ENCODE measurements at places on chromosomes 6 and 20.

DNA sequence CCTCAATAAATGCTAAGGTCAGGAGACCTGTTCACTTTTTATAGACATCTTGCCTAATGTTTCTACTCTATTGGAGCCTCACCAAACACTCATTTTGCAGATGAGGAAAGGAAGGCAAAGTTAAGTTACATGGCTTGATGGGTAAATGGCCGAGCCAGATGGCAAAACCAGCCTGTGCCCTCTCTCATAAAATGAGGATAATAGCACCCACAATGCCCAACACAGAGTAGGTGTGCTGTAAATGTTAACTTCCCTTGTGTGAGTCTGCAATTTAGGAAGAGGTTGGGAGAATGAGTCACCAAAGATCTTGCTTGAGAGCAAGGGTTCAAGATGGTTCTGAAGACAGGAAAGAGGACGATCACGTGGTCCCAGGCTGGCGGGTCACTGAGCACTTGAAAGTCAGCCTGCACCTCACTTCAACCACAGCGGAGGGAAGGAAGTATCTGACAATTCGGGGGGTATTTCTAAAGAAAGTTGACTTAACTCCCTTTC lies 3.3 kb downstream of the KCNK5 start:
- no peak for DNase-seq

DNA sequence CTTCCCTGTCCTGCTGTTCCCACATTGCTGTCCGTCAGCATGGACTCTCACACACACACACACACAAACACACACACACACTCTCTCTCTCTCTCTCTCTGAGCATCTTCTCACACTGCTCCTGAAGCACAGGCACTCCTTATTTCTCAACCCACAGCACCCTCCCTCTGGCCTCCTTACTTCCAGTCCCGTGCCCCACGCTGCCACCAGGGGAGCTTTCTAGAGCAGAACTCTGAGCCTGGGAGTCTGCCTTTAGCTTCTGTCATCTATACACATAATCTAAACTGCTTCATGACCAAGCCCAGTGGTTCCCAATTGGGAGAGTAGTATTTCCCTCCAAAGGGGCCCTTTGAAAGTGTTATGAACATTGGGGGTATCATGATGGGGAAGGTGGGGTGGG lies 29.1 kb downstream of the HECA start:
- no peak for DNase-seq

GRCh38 chr6:29762781-29763214 lies 39.6 kb downstream of the HLA-F start:
- no peak for DNase-seq

DNA sequence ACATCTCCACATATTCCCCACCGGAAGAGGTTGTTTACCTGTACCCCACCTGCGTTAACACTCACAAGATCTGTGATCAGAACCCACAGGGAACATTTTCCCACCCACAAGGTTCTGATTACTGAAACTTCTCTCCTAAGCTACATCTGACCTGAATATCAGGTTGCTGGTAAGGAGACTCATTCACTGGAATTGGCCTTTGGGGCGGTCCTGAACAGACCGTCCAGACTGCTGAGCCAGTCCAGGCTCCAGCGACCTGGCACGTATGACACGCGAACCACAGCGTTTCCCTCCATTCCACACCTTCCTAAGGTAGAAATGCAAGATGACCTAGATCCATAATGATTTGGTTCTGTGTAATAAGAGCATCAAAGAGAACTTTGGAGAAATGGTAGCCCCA lies 9.8 kb downstream of the VGLL2 start:
- DNase-seq: no peak

All from DMS79 (cell line).